CD4-positive, alpha-beta T cell treated with Interferon gamma for 1 hour (primary cell): ENCODE measurements at places on chromosomes 1 and 21.

DNA sequence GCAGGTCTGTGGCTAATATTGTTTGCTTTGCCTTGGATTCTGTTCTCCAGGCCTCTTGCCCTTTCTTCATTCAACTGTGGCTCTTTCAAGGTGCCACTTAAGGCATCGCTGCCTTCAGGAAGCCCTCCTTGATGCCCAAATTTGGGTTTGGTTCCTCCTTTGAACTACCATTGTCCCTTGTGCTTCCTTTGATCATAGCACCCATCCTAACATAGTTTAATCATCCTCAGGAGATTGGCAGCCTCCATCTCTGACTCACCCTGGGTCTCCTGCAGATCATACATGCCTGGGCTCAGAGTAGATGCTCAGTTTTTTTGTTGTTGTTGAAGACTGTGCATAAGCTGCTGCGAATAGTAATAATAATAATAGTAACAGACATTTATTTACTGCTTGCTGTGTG is 54.4 kb upstream of the ACOT11 start:
- no peak for DNase-seq

GRCh38 chr1:16717336-16718098 is 22.8 kb upstream of the RNU1-4 start:
- DNase-seq, result no peak

GRCh38 chr1:228393811-228394570 is 12.6 kb downstream of the TRIM11 start:
- DNase-seq, result no peak

DNA sequence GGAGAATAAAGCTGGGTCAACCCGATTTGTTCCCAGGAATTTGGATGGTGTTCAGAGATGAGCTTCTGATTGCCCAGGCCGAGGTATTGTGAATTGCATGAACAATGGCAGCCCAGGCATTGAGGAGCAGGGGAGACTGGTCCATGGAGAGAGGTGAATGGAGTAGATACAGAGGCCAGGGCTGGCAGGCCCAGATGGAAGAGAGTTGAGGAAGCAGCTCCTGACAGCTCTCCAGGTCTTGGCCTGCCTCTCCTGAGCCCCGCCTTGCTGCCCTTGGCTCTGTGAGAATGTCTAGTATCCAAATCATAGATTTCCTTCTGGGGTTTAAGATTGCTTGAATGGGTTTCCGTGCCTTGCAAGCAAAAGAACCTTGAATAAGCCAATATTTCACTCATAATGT is 11.5 kb downstream of the ABCA4 start:
- no peak for DNase-seq

DNA sequence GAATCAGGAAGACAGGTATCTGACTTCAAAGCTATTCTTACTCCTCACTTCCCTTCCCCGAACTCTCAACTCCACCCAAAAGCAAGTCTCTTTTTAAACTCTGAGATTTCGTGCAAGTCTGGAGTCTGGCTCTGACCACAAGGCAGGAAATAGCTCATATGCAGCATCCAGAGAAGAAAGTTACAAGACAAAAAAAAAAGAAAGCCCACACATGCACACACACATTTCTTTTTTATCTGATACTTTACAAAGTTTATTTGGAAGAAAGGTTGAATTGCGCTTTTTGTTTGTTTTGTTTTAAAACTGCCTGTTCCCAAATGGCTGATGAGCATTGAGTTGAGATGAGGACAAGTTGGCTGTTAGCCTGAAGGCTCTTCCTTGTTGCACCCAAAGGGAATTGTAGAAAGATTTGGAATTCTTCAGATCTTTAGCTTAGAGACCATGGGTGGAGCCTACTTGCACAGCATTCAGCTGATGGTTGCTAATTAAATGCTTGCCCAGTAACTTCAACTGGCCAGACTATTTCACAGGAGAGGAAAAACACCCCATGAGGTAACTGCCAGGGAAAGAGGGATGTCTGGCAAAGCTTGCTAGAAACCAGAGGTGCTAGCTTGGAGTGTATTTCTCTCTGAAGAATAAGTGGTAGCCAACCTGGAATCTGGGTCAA is 490.3 kb downstream of the TTLL7 start:
- DNase-seq, result peak; percentile 18

GRCh38 chr1:204417074-204417997 is 5.7 kb upstream of the PPP1R15B start:
- peak; percentile 56 for DNase-seq

DNA sequence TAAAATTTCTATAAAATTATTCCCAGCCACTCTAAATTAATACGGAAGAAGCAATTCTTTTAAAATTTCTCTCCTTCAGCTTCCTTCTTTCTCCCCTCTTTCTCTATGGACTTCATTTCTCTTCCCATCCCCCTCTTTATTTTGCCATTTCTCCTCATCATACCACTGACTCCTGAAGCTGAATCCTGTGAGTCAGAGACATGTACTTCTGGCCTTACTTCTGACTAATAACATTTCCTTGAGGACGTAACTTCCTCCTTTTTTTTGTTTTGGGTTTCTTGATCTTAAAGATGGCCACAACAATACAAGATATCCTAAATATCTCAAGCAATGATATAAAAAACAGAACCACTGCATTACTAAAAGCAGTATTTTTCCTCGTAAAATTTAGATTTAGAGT is 63.6 kb upstream of the DENND1B start:
- no peak for DNase-seq

DNA sequence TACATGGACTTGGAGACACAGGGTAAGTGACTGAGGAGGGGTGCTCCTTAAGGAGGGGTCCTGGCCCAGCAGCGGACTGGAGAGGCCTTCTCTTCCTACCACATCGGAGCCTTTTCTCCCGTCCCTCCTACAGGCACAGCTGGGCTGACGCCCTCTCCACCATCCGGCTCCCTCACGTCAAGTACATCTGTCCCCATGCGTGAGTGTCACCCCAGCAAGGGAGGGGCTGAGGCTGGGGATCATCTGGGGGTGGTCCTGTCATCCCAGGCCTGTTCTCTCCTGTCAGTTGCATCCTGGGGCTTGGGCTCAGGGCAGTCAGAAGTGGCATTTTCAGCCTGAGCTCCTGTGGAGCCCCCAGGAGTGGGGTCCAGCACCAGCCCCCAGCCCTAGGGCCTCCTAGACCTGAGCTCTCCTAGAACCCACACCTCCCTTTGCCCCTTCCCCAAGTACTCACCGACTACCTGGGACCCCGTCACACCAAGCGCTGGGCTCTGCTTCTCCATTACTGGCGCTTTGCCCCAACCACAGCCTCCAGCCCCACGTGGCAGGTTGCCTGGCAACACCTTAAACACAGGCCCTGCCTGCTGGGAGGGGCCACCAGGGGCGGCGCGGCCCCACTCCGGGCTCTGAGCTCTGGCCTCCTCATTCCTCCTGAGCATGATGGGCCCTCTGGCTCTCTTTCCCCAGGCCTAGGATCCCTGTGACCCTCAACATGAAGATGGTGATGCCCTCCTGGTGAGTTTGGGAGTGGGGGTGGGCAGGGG is 2.3 kb downstream of the LYPLA2 start:
- DNase-seq, result peak; percentile 55

- DNase-seq, result no peak
Measured at GRCh38 chr1:113567427-113567826, 177.1 kb downstream of the MAGI3 start.

GRCh38 chr1:12621346-12622335 is 3.6 kb upstream of the DHRS3 start:
- DNase-seq, result no peak

- no peak for DNase-seq
Measured at GRCh38 chr1:108075055-108075454, 110.1 kb upstream of the VAV3 start.

GRCh38 chr1:46401154-46401913 is 7.2 kb downstream of the FAAH start:
- no peak for DNase-seq

- DNase-seq, result no peak
Measured at GRCh38 chr1:187384504-187384903, 555.8 kb downstream of the PLA2G4A start.

GRCh38 chr1:1173793-1174415 is at the start of gene TTLL10:
Gene TTLL10, plus strand, starts transcription at chr1:1173880. Its CDS starts 5,336 bp downstream, at chr1:1179216.
- DNase-seq, result peak; percentile 67

- DNase-seq, result no peak
Measured at GRCh38 chr1:210250998-210251679, 18.5 kb downstream of the SERTAD4 start.

DNA sequence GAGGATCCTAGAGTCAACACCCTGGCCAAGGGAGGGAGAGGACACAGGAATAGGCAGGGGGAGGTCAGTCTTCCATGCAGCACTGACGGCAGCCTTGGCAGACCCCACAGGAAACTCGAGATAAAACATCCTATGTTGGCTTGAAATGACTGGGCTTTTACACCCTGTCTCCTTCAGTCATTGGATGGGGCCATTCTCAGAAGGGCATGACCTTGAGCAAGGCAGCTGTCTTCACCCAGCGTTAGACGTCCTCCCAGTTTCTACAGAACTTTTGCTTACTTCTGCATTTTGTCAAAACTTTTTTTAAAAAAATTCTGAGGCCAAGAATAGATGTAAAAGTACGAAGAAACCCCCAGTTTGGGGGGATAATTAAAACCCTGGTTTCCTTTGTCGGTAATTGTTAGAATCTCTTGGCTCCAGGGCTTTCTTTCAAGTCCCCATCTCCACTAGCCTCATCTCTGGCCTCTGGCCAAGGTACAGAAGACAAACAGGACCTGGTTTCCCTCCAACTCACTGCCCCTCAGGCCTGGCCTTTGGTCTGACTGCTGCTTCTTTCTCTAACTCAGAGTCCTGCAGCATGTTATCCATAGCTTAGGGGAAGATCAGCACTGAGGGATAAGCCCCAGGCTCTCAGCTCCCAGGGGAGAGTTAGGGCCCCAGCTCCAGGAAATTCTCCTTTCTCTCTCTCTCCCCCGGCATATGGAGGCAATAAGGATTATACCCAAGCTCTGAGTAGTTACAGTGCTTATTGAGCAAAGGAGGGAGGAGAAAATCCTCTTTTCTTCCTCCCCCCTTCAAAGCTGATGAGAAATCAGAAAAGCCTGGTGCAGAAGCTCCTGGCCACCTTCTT is 51.6 kb upstream of the KCND3 start:
- DNase-seq, result no peak

- no peak for DNase-seq
Measured at GRCh38 chr1:81571946-81572345, 228.8 kb upstream of the ADGRL2 start.

GRCh38 chr1:167717351-167717750 is 4.4 kb upstream of the MPZL1 start:
- no peak for DNase-seq

- DNase-seq, result peak; percentile 3
Measured at GRCh38 chr1:89631816-89632656, 884 bp upstream of the LRRC8C start.

- no peak for DNase-seq
Measured at GRCh38 chr1:149917571-149918144, at the start of gene SV2A. Gene SV2A, minus strand, starts transcription at chr1:149917844. Its CDS starts 4,004 bp downstream, at chr1:149913840.

DNA sequence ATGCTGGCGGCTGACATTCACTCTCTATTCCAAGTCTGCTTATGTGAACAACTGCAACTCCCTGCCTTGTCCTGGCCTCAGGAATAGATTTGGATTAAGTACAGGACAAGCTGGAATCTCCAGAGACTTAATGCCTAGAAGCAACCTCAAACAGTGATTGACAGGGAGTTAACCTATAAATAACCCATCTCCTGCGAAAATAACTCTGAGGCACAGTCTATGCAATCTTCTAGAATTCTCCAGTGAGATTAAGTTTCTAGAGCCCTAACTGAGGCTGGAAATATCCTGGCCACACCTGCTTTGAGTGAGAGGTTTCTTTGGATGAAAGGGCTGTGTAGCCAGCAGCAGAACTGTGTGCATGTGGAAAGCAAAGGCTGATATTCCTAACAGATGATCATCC is 25.3 kb upstream of the ATP1A1 start:
- no peak for DNase-seq

GRCh38 chr21:41977034-41977950 is 23.5 kb upstream of the C2CD2 start:
- no peak for DNase-seq

GRCh38 chr1:163290025-163290640 is 31.6 kb upstream of the NUF2 start:
- no peak for DNase-seq

DNA sequence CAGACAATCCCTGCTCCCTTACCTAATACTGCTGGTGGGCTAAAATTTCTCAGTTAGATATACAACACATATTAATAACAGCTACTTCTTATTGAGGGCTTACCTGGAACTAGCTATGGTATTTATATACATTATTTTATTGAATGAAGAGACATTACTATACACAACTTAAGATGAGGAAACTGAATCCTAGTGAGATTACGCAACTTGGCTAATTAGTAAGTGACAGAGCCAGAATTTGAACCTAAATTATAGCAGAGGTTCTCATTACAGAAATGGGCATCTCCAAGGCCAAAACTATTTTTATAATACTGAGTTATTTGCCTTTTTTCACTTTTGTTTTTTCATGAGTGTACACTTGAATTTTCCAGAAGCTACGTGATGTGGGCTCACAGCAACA is 44.5 kb upstream of the SMYD2 start:
- no peak for DNase-seq

GRCh38 chr21:46347203-46347550 is 23.2 kb downstream of the PCNT start:
- no peak for DNase-seq

DNA sequence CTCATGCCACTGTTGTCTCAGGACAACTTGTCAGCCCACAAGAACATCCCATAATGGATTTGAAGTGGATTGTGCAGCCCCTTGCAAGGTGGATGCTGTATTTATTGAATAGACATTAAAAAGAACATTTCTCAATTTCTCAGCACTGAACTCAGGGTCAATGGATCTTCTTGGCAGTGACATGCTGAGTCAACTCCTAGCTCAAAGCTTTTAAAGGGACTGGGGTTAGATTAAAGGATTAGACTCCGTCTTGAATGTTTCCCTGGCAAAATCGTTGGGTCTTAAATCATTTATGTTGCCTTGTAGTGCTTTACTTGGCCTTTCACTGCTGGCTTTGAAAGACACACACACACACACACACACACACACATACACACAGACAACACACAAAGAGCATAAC is 221.6 kb upstream of the PBX1 start:
- DNase-seq, result no peak

- DNase-seq, result no peak
Measured at GRCh38 chr1:11151114-11151513, 38.0 kb upstream of the ANGPTL7 start.

- DNase-seq, result no peak
Measured at GRCh38 chr1:40745176-40745575, 38.4 kb upstream of the KCNQ4 start.

DNA sequence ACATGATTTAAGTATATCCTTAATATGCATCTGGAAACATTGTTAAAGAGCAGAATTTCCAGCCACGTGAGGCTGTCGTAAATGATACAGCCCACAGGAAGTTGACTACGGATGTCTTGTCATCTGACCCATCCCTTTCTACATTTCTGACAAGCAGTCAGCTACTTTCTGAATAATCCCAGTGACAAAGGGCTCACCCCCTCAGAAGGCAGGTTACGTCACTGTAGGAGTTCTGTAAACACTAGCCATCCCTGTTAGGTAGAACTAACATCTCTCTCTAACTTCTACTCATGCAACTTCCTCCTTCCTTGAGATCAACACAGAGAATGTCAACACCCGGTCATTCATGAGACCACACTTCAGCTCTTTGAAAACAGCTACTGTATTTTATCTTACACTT is 259.2 kb downstream of the GREM2 start:
- no peak for DNase-seq
